ENCODE measurements at places on chromosomes 6 and 20. TPM values are rescaled to one million over a fixed set of nuclear protein-coding genes. Genes with fewer than 3 reads are reported as not detected.
A peak's percentile ranks its signal among the peaks of the same experiment; 100 is the strongest.

- DNase-seq: no peak
- no peak overlapping the region for H3K27ac ChIP-seq
- no peaks in the 10 kb centered on the region for H3K36me3 ChIP-seq
- no peaks in the 10 kb centered on the region for H3K4me1 ChIP-seq
Measured at GRCh38 chr6:12241493-12242175, 48.5 kb upstream of the EDN1 start.

- DNase-seq: no peak
- H3K27me3 ChIP-seq: no peaks in the 10 kb centered on the region
- H3K36me3 ChIP-seq: no peaks in the 10 kb centered on the region
Measured at GRCh38 chr6:11362564-11362963, 130.1 kb upstream of the NEDD9 start.

DNA sequence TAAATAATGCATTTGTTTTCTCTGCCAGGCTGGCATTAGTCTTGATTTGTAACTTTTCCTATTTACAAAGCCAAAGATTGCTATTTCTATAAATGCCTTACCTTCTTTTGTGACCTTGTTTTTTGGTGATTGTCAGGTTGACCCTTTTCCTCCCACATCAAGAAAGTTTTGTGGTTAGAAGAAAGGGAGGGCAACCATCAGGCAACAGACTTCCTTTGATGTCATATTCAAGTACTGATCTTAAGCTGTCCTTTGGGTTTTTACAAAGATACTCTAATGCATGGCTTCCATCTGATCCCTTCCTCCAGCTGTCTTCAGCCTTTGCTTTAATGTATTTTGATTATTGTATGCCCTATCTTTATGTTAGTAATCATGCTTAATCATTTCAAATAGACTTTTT lies 23.9 kb downstream of the RNF217 start:
- H3K27ac ChIP-seq: no peak overlapping the region
- no peaks in the 10 kb centered on the region for H3K36me3 ChIP-seq
- no peaks in the 10 kb centered on the region for H3K27me3 ChIP-seq
- peaks cover 6% of the 10 kb centered on the region for H3K4me1 ChIP-seq
- H3K4me3 ChIP-seq: no peak overlapping the region

DNA sequence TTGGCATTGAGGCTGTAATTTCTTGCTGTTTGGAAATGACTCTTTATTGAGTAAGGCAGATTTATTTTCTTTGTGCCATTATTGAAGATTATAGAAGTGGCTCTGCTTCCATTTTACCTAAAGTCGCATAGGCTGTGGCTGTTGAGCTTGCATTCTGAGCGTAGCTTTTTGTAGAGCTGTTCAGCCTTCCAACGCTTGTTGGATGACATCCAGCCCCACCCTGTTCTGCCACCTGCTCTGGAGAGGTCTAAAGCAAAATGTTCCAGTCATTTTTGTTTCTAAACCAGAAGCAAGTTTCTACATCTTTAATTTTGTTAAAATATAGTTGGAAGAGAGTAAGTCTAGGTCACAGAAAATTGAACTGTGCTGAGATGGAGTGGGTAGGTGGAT lies 24.4 kb downstream of the UST start:
- no peak overlapping the region for H3K4me3 ChIP-seq
- H3K27me3 ChIP-seq: no peaks in the 10 kb centered on the region
- H3K27ac ChIP-seq: no peak overlapping the region
- peaks cover 27% of the 10 kb centered on the region for H3K4me1 ChIP-seq
- DNase-seq: peak; percentile 69

DNA sequence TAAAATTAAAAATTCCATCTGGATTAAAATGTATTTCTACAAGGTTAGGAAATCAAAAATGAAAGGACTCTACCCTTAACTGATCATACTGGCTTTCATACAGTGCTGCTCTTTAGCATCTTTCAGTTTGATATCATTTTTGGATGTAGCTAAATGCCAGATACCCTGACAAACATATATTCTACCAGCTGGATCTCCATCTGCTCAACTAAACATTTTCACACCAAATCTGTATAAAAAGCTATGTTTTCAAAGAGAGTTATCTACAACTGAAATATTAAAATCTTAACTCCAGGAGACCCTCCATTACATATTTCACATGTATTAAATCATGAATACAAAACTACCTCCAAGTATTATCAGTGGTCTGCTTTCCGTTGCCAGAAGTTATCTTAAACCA lies 95.7 kb downstream of the EPHA7 start:
- no peaks in the 10 kb centered on the region for H3K27me3 ChIP-seq
- no peak for DNase-seq
- no peaks in the 10 kb centered on the region for H3K4me1 ChIP-seq
- H3K36me3 ChIP-seq: no peaks in the 10 kb centered on the region
- H3K4me3 ChIP-seq: no peak overlapping the region

- no peaks in the 10 kb centered on the region for H3K27me3 ChIP-seq
- H3K36me3 ChIP-seq: no peaks in the 10 kb centered on the region
- H3K4me1 ChIP-seq: peaks cover 62% of the 10 kb centered on the region
Measured at GRCh38 chr20:31608251-31608945, 3.3 kb downstream of the ID1 start.

The HLA-DRA gene
- total RNA-seq: 2,056 TPM

The LMBRD1 gene
- total RNA-seq: 68.0 TPM

Data from lower lobe of right lung (tissue), 2 donors.